ENCODE measurements at places on chromosomes 7 and 10.

GRCh38 chr10:72612203-72612826 is 13.6 kb downstream of the MICU1 start:
- no peak for DNase-seq

- DNase-seq, result no peak
These were observed 35.0 kb upstream of the ATP6V0A4 start for GRCh38 chr7:138832966-138833365.

DNA sequence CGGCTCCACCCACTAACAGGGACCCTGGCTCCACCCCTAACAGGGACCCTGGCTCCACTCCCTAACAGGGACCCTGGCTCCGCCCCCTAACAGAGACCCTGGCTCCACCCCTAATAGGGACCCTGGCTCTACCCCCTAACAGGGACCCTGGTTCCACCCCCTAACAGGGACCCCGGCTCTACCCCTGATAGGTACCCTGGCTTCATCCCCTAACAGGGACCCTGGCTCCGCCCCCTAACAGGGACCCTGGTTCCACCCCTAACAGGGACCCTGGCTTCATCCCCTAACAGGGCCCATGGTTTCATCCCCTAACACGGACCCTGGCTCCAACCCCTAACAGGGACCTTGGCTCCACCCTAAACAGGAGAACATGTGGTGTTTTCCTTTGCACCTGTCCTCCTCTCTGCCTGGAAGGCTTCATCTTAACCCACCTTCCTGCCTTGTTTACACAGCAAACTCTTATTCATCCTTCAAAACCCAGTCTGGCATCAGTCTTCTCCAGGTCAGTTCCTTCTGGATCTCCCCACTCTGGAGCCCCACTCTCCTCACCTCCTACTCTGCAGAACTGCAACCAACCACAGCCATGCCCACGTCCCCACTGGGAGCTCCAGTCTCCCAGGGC is 58.0 kb downstream of the CHST15 start:
- DNase-seq, result no peak

DNA sequence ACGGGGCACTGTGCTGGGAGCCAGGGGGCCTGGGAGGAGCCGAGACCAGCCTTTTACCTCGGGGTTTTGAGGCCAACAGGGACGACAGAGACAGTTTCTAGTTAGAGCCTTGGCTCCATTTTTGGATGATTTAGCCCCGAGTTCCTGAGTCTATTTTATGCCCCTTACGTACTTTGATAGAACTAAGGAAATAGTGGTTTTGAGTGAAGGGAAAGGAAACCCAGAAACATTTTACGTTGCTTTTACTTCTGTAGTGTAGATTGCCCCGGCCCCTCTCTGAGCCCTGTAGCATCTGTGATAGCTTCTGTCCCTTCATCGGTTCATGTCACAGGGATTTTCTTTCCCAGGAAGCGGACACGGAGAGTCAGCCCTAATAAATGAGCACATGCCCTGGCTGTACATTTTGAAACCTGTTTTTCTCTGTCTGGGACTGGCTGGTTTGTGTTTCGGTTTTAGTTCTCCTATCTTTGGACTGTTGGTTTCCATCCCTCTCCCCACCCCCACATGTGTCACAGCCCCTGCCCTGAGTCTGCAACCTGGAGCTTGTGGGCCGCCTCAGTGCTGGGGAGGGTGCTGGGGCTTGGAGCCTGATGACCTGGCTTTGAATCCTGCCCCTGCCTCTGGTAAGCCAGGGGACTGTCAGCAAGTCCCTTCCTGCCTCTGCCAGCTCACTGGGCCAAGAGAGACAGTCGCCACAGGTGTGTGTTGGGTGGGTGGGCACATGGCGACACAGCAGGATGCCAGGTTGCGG is 6.9 kb upstream of the ORAI2 start:
- DNase-seq, result no peak

GRCh38 chr7:41705109-41705901 is 2.4 kb upstream of the INHBA start:
- DNase-seq, result peak; percentile 90

- DNase-seq, result no peak
These were observed 16.8 kb downstream of the SVOPL start for GRCh38 chr7:138684340-138684739.

GRCh38 chr7:27179030-27179429 is 4.9 kb upstream of the HOXA10 start:
- DNase-seq, result peak; percentile 65

DNA sequence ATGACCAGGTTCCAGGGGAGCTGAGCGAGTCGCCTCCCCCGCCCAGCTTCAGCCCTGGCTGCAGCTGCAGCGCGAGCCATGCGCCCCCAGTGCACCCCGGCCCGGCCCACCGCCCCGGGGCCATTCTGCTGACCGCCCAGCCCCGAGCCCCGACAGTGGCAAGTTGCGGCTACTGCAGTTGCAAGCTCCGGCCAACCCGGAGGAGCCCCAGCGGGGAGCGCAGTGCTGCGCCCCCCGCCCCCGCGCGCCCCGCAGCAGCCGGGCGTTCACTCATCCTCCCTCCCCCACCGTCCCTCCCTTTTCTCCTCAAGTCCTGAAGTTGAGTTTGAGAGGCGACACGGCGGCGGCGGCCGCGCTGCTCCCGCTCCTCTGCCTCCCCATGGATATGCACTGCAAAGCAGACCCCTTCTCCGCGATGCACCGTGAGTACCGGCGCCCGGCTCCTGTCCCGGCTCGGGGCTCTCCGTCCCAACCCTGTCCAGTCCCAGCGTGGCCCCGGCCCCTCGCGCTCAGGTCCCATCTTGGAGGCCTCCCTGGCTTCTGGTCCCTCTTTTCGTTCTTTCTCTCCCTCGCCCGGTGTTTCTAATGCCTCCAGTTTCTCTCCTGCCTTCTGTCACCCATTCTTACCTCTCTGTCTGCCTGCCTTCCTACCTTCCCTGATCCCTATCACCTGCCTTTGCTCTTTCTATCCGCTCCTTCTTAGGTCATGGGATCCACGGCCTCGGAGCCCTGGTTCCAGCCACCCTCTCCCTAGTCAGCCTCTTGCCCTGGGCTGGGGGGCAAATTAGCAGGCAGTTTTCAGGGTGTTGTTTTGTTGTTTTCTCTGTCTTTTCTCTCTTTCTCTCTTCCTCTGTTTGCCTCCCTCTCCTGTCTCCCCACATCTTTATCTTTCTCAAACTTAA is 751 bp downstream of the PAX2 start:
- peak; percentile 37 for DNase-seq

DNA sequence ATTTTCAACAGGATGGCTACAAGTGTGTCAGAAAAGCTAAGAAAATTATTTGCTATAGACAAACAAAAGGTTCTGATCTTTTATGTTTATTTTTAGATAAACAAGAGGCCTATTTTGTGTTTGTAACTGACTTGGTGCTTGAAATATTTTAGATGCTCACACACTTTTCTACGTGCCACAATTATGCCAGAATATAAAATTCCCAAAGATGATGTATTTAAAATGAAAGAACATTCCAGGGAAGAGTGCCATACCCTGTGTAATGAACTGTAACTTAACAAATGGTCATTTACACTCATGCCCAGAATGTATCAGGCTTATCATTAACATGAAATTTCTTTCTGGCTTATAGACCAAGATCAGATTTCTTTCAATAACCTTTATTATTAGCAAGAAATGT is 144.9 kb upstream of the MTPN start:
- DNase-seq, result no peak

- peak; percentile 52 for DNase-seq
These were observed 4.0 kb downstream of the CRYGN start for GRCh38 chr7:151435971-151436370.

DNA sequence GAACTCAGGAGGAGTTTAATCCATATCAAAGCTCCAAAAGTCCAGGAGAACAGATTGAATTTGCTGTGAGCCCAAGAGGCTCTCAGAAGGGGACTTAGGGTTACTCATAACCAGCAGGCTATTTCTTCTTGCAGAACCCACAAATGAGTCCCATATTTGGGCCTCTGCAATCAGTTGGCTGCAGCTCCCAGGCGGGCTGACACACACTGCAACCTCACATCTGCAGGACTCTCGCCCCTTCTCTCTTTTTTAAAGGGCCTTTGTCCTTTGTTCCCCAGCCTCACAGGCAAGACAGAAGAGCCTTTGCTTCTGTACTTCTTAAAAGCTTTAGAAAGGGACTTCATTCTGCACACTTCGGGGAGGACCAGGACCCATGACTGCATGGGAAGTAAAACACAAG is 26.7 kb downstream of the CREB3L2 start:
- DNase-seq, result peak; percentile 80

DNA sequence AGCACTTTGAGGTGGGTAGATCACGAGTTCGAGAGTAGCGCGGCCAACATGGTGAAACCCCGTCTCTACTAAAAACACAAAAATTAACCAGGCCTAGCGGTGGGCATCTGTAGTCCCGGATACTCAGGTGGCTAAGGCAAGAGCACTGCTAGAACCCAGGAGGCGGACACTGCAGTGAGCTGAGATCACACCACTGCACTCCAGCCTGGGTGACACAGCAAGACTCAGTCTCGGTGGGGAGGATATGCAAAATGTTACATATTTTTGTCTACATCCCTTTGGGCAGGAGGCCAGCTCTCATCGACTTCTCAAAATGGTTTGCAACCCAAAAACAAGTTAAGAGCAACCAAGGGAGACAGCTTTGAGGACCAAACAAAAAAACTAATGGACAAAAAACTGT is 8.2 kb downstream of the ATE1 start:
- DNase-seq, result no peak

- no peak for DNase-seq
These were observed 26.6 kb upstream of the R3HCC1L start for GRCh38 chr10:98107644-98108430.

GRCh38 chr7:45564886-45565455 is 9.2 kb upstream of the ADCY1 start:
- no peak for DNase-seq

- no peak for DNase-seq
These were observed 9.2 kb downstream of the INSIG1 start for GRCh38 chr7:155306673-155307470.

- DNase-seq, result no peak
These were observed 85.3 kb upstream of the UNC5B start for GRCh38 chr10:71127104-71127503.

DNA sequence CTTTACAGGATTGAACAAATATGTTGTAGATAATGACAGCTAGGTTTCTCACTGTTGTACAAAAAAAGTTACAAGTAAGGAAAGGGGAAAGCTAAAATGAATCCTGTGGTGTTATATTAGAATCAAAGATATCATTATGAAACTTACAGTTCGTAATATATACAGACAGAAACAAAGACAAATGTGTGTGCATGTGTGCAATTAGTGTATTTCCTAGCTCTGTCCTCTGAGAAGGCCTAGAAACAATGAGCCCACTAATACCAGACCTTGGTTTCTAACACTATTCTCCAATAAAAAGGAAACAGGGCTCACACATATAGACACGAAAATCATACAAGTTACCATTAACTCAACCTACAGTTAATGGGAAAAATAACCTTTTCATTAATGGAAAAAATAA is 8.0 kb downstream of the KDM7A start:
- no peak for DNase-seq

- no peak for DNase-seq
These were observed 232.3 kb downstream of the CUX1 start for GRCh38 chr7:102049765-102050164.

DNA sequence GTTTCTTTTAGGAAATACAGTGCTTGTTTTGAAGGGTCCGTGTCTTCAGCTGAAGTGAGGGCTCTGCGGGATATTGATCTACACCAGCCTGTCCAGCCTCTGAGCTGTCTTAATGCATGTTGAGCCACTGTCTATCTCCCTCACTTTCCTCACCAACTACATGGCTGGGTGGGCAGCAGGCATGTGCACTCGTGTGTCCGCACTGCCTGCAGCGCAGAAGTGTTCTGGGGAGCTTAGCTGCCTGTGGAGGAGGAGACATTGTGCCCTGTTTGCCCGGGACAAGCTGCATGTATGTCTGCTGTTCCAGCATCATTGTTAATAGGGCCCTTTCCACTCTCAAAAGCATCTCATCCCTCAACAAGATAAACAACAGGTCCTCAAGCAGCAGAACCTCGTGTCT is 133.1 kb upstream of the EEPD1 start:
- DNase-seq, result no peak

DNA sequence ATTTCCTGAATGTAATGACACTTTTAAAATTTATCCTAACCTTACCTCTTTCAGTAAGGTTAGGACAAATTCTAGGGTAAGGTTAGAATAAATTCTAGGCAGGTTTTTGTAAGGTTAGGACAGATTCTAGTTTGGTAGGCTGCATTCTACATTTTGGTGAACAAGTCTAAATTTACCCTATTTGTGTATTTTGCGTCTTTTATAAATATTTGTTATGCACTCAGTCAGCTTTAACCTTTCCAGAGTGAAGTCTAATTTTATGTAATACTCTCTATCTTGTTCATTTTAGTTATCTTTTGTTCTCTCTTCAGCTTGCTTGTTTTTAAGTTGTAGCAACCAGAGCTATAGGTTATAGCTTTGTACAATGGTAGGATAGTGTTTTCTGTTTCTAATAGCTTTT is 54.0 kb downstream of the GLCCI1 start:
- no peak for DNase-seq

DNA sequence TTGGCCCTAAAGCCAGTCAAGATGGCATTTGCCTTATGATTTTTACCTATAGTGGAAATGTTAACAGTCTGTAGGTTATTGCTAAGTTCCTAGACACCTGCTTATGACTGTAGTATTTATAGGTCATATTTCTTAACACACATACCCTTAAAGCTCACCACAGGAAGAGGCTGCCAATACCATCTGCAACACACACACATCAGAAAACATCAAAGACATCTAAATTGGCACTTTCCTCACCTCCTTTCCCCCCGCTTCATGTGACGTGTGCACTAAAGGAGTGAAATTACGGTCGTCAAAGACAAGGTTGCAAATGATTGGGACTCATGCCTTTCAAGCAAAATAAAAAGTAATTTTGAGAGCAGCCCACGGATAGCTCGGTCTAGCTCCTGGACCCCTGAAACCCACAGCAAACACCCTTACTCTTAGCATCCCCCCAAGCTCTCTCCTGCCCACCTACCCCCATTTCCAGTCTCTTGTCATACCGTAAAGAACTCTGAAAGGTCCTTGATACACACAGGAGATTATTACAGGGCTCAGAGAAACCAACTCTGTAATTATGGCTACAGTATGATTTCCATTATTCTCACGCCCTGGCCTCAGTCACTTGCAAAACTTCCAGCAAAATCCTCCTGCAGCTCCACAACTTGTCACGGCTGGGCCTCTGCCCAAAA is 90.5 kb downstream of the PLXNA4 start:
- DNase-seq, result no peak

Data from sigmoid colon (tissue), 7 donors.